ENCODE measurements at places on chromosomes 5 and 9.

DNA sequence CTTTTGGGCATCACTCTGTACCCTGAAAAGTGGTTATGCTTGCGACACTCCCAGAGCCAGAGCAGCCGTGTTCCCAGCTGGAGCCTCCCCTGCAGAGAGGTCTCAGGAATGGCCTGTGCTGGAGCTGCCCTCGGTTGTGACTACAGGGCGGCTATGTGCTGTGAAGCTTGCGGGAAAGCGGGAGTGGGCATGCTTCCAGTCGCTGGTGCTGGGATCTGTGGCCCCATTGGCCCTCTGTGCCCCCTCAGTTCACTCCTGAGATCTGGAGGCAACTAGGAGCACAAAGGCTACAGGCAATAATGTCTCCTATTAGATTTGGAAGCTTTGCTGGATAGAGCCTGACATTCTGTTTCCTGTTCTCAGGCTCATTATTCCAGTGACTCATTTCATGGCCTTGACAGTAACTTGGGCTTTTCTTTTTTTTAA lies 56.9 kb downstream of the GPR107 start:
- no peak for DNase-seq

DNA sequence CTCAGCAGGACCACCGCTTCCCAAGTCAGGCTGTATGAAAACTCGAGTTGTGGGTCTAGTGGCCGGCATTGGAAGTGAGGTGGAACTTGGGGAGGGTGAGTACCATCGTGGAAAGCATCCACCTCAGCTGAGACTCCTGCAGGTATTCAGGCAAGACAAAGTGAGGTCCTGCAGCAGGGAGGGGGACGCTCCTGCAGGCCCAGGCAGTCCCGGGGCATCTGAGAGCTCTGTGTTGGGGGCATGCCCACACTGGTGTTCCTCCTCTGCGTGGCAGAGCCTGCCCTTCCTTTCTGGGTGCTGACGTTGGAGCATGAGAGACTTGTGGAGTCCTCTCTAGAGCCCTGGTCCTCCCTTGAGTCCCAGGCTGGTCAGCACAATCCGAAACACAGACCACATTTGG lies 187.7 kb downstream of the CACNA1B start:
- no peak for DNase-seq

DNA sequence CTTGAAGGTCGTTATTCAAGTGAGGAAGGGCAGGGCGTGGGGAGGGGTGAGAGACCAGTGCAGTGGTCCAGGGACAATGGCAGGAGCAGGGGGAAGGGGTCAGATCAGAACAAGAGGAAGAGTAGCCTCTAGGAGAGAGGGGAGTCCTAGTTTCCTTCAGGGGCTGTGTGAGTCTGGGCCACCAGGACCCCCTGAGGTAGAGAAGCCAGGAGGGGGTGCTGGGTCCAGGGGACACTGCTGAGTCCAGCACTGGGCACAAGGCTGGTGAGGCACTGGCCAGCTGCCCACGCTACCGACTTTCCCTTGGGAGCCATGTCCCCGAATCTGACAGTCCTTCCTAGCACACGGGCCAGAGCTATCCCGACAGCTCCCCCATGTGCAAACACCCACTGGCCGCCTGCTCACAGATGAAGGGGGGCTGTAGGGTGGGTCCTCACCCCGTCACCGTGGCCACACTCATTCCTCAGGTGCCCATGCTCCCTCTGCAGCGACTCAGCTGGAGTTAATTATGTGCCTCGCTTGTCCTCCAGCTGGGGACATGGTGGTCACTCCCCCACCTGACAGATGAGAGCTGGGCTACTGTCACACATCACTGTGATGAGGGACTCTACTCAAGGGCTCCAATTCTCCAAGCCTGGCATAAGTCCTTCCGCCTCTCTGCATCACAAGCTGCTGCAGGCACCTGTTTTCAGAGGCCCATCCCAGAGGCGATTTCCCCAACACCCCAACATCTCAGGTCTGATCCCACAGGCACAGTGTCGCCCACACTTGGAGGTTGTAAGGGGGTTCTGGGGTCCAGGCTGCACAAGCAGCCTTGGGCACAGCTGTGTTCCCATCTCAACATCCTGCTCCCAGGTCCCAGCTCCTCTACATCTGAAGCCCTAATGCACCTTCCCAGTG lies 115.1 kb downstream of the GABBR2 start:
- no peak for DNase-seq

- DNase-seq, result no peak
These were observed 848.5 kb upstream of the WWC1 start for GRCh38 chr5:167442922-167443321.

Measured in glutamatergic neuron (in vitro differentiated cells).